ENCODE measurements at places on chromosomes 4 and X.
A peak's percentile ranks its signal among the peaks of the same experiment; 100 is the strongest.

GRCh38 chr4:43357252-43357974 is 464.9 kb downstream of the GRXCR1 start:
- no peak for DNase-seq

DNA sequence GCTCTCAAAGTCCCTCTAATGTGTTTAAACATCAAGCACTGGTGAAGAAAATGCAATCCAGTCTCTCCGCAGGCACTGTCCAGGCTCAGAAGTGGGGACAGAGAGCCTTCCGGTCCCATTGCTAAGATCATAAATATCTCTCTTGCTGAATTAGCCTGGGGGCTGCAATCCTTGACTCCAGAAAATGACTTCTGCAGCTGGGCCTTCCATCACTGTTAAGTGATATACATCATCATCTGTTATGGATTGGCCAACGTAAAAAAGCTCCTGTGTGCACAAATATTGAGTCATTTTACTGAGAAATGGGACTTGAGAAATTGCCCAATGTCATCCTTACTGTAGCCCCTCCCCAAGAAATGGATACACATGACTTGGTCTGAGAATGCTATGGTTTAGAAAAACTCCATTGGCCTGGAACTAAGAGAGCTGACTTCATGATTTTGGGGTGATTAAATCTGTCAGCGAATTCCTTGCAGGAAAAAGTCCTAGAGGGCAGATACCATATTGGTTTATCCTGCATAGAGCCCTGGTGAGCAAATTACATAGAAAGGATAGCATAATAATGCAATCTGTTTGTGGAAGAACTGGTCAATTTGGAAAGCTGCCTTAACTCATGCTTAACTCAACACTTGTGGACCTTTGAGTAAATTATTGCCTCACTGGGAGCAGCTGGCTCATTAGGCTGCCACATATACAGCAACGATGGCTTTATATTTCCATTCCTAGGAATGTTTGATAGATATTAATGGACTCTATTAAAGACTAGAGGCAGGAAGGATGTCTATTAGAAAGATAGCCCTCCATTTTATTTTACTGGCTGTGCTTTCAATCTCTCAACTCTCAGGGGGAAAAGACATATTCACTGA is 346.1 kb downstream of the GBA3 start:
- no peak for DNase-seq

GRCh38 chr4:76420762-76421581 is at the start of gene CCDC158:
TSS of gene CCDC158 (minus strand) at chr4:76421141. CDS start at chr4:76403207, 17,934 bp downstream.
- no peak for DNase-seq

DNA sequence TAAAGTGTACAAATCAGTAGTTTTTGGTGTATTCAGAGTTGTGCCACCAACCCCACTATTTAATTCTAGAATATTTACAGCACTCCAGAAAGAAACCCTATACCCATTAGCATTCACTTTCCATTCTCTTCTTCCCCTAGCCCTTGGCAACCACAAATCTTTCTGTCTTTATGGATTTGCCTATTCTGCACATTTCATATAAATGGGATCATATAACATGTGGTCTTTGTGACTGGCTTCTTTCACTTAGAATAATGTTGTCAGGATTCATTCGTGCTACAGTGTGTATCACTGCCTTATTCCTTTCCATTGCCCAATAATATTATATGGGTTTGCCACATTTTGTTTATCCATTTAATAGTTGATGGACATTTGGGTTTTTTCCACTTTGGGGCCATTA is 32.2 kb downstream of the SGMS2 start:
- DNase-seq: no peak

GRCh38 chrX:489820-490219 is 103.1 kb upstream of the PPP2R3B start:
- no peak for DNase-seq

GRCh38 chr4:172124656-172125308 is 311.6 kb downstream of the GALNTL6 start:
- no peak for DNase-seq

DNA sequence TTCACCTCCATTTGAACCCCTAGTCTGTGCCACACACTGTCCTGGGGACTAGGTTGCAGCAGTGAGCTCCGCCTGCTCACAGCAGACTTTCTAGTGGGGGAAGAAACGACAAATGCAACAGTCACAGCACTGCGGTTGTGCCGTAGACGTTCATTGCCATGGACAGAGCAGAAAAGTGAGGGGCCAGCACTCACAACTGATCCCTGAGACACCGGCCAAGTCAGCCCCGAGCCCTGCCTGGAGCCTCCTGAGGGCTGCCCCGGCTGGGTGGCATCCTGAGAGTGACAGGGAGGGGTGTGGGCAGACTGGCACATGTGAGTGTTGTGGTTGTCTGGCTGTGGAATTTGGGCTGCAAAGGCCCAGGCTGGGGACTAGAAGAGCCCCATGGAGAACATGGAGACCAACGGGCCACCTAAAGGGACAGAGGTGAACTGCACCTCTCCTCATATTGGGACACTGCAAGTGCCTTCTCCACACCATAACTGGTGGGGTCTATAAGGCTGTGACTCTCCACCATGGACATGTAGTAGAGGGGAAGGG is 4.6 kb downstream of the DUSP9 start:
- DNase-seq: no peak

GRCh38 chr4:111649308-111649707 is 495.9 kb upstream of the FAM241A start:
- no peak for DNase-seq

DNA sequence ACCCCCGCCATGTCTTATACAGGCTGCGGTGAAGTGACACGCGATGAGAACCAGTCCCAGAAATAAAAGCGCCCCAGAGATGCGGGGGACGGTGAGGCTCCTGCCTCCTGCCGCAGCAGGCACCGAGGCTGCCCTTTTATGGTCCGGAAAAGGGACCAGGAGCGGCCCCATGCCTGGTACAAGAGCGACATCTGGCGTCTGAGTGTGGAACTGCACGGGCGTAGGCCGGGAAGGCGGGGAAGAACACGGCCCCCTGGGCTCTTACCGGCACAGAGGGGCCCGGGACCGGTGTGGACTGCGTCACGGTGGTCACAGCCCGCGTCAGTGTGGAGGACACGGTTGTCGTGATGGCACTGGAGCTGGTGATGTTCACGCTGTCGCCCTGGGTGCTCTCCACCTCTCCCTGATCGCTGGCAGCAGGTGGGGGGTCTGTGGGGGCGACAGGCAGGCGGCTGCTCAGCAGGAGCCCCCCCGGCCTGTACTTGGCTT is 8.9 kb upstream of the RENBP start:
- peak; percentile 65 for DNase-seq

DNA sequence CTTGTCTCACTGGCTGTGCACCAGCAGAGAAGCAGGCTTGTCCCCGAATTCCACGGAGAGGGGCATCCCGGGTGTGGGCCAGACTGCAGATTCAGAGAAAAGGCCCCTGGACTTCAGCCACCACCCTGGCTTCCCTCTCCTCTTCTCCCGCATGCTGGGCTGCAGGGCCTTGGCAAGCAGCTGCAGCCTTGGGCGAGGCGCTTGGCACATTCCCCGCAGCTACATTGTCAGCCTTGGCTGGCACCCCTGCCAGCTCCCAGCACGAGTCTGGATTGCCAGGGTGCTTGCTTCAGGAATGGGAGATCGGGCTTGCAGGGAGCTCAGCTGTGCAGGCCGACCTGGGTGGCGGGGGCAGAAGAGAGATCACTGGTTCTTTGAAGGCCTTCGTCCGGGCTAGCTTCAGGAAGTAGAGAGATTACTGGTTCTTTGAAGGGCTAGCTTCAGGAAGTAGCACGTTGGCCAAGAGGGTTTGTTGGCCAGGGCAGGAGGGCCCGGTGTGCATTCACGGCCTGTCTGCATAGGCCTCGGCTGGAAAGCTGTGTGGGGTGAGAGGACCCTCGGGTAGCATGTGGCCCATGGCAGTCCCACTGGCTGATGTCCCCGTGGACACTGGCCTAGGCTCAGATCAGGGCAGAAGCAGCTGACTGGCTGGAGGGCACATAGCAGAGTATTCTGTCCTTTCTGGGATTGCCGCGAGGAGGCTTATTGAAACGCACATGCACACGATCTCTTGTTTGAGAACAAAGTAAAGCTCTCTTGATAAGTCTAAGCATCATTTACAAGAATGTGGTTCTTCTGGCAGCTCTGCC is 2.7 kb downstream of the ABCD1 start:
- no peak for DNase-seq

- no peak for DNase-seq
Measured at GRCh38 chr4:7893539-7893938, 46.1 kb downstream of the AFAP1 start.

GRCh38 chr4:40418430-40419230 is 83.5 kb downstream of the CHRNA9 start:
- no peak for DNase-seq

- no peak for DNase-seq
Measured at GRCh38 chr4:180280726-180281297, 1962.4 kb upstream of the TENM3 start.

DNA sequence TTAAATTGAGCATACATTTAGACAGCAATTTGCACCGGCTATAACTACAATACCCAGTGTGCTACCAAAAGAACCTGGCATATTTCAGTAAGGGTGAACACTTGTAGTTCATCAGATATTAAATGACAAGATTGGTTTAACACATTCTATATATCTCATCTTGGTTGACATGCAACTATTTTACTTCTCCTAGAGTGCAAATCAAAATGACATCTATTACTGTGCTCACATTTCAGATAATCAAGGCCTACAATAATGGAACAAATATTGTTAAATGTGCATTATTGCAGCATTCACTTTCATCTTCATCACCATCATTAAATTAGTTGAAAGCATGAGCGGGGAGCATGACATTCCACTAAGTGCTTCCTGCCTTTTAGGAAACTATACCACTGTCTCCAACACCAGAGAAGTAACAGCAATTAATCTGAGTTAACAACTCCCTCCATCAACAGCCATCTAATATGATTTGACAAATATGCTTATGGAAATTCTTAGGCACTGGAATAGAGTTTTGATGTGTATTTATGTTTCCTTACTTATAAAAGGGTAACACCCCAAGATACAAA is 209.8 kb upstream of the SLIT2 start:
- DNase-seq: no peak

DNA sequence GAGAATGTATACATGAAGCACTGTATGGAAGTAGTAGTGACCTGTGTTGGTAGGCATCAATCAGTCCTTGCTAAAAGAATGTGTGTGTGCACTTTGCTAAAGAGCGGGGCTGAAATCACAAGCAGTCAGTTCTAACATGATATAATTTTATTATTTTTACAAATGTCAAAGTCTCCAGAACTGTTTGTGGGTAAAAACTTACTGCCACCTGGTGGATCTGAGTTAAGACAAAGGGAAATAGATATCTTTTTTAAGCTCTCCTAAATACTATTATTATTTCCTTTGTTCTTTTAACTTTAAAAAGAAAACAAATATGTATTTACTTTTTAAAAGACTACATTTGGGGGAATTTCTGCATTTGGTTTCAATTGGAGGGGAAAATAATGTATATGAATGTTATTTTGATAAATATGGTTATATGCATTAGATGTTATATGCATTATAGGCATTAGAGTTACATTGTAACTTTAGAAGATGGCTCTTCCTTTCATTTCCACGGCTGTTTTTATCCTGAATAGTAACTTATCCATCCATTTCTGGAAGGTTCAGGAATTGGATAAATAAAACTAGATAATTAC is 7.8 kb upstream of the CLOCK start:
- no peak for DNase-seq

- no peak for DNase-seq
Measured at GRCh38 chrX:7261672-7262332, 113.8 kb upstream of the PUDP start.

DNA sequence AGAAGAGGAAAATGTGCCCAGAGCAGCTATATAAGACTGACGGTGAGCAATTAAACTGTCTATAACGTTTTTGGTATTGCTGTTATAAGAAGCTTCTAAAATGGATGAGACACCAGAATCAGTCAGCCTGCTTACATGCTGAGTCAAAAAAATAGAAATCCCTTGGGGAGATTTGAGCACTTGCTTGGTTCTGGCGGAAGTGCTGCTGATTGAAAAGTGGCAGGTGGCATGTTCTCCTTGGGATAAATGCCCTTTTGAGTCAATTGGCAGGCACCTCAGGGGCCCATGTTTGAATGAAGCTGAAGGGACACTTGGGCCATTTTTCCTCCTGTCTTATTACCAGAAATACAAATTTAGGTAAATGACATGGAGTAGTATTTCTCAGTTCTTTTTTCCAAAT is 148.7 kb downstream of the PTCHD1 start:
- DNase-seq: no peak

DNA sequence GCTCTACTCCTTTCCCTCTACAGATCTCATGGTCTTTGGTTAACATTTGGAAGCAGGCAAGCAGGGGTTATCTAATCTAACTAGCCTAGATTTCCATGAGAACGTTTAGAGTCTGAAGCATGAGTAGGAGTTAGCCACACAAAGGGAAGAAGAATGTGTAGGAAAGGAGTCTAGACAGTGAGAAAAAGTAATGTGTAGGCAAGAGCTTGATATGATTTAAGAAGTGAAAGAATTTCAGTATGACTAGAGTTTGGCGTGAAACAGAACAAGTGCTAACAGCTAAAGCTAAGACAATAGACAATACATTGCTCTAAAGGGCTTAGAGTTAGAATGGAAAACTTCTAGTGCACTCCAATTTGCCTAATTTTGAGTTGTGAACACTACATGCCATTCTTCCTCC is 10.8 kb downstream of the CXCL8 start:
- DNase-seq: no peak

DNA sequence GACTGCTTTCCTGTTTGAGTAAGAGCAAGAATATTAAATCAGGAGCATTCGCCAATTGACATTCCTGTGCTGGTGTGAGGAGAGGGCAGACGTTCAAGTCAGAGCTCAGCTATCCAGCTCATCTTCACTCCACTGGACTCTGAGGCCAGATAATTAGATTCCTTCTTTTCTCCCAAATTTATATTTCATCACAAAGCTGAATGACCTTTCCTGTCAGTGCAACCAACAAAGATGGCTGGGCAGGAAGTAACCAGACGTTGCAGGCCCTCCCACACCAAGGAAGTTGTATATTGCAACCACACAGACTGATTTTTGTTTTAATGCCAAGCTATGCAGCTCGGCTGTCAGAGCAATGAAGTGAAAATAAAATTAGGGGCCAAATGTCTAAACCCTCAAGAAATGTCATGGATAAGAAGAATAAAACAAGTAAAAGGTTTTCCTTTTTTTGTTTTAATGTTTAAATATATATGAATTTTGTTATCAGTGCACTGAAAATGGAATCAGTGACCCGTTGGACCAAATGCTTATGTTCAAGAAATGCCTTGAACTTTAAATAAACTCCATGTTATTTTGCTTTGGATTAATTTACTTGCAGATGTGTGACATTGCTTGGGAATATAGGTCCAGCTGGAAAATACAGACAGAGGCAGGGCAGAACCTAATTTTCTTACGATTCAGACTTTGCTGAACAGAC is 578.9 kb upstream of the FAT1 start:
- no peak for DNase-seq

DNA sequence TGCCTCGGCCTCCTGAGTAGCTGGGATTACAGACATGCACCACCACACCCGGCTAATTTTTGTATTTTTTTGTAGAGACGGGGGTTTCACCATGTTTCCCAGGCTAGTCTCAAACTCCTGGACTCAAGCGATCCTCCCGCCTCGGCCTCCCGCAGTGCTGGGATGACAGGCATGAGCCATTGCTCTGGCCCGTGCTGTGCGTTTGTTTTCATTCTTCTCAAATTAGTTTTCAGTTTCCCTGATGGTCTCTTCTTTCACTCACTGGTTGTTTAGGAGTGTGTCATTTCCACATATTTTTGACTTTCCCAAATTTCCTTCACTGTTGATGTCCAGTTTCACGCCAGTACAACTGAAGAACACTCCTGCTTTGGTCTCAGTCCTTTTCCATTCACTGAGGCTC is 31.8 kb downstream of the SH3TC1 start:
- DNase-seq: no peak

GRCh38 chr4:26010304-26010703 is 96.3 kb downstream of the SMIM20 start:
- no peak for DNase-seq

- DNase-seq: no peak
Measured at GRCh38 chr4:60400593-60400992, 799.5 kb upstream of the ADGRL3 start.
